ENCODE measurements at places on chromosomes 13 and 19.

DNA sequence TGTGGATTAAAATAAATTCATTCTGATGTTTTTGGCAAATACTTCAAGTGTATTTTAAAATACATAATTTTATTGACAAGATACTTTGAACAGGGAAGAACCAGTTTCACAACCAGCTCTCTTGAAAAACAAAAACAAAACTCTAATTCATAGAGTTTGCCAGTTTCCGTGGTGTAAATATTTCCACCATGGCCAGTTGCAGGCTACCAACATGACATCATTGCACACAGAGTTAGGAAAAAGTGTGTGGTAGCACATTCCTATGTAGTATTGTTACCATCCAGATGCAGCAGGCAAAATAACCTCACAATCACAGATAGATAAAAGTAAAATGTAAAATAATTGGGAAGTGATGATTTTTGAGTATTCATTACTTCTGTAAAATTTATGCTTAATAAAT lies 7.7 kb upstream of the RNF113B start:
- no peak for DNase-seq

GRCh38 chr19:19966862-19967261 lies 66.1 kb downstream of the ZNF93 start:
- DNase-seq, result no peak

DNA sequence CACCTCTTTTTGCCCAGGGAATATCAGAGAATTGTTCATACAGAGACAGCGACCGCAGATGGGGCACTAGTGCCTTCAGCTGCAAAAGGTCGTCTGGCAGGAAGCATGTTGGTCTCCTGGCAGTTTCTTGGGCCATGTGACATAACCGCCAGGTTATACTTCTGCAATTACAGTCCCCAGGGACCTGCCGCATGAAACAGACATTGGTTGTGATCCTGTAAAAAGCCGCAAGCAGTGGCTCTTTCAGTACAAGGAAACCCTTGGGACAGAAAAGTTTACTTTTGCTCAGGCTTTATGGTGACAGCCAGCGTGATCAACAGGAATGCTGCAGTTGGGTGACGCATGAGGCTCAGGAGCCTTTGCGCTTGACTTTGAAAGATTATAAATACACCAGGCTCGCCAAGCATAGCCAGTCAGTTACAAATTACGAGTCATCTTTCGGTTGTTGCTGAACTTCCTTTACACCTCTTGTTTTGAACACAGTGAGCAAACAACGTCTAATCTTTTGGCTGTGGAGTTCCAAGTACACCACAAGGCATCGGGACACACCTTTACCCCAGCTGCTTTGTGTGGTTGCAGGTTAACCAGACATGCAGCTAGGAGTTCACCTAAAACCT lies 50.5 kb upstream of the UBE2L5 start:
- DNase-seq, result peak; percentile 83

DNA sequence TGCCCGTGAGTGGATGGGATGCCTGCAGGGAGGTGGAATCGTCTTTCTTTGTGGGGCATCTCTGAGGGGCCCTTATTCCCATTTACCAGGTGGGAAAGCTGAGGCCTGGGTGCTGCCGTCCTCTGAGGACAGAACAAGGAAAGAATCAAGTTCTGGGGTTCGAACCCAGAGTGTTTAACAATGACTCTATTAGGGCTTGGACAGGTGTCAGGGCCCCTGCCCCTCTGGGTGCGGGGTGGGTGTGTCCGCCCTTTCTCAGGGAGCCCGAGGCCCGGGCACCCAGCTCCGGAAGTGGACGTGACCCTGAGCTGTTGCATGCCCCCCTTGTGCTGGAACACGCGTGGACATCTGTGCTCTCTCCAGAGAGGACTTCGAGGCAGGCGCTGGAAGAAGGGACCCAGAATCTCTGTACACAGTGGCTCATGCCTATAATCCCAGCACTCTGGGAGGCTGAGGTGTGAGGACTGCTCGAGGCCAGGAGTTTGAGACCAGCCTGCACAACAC lies 10.8 kb downstream of the NDUFA11 start:
- no peak for DNase-seq

DNA sequence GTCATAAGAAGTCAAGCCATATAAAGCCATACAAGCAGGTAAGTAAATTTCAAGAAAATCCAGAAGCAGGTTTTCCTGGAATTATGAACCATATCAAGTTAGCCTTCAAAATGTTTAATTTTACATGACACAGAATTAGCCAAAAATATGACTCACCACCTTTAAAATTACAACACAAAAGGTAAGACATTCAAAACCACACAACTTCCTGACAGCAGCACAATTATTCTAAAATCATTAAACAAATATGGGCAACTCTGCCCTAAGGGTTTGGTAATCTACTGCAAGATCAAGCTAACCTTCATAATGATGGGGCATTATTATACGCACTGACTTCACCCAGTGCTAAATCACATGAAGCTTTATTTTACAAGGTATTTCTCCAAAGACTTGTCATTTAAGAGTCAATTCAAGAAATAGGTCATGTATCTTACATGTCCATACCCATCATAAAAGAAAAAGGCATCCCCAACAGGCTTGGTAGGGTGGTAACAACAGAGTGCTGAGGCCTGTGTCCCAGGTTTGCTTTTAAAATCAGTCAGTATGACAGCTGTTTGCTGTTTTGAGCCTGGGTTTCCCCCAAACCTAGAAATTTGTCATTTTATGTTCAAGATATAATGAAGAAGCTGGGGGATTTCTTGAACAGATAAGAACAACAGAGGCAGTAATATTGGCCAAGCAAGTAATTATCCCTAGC lies 15.2 kb downstream of the RCBTB1 start:
- no peak for DNase-seq

DNA sequence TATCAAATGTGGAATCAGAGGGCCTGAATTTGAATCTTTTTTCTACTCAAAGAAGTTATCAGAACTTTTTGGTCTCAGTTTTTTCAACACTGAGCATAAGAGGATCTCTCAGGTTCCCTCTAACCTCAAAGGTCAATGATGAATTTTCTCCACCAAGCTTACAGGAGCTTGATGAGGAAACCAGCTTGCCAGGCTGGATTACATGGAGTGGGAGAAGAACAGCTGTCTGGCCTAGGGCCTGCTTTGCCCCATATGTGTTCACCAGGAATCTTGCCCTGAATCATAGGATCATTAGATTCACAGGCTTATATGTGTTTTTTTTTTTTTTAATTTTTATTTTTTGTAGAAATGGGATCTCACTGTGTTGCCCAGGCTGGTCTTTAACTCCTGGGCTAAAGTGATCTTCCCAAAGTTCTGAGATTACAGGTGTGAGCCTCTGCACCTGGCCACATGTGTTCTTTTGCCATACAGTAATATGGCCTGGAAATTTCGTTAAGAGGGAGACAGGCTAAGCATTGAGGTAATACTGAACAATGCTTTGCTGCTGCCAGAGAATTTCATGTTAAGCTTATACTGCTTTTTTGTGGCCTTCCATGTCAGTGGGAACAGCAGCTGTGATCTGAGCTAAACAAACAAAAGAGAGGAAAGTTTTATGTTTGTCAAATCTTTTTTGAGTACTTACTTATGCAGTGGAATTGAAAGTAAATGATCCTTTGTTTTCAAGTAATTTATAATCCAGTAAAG lies 110.6 kb downstream of the DNAJC3 start:
- DNase-seq, result no peak

- DNase-seq, result no peak
These were observed 8.2 kb upstream of the ZNF792 start for GRCh38 chr19:34972163-34972705.

GRCh38 chr13:49042476-49042875 lies 66.8 kb downstream of the FNDC3A start:
- DNase-seq, result no peak

DNA sequence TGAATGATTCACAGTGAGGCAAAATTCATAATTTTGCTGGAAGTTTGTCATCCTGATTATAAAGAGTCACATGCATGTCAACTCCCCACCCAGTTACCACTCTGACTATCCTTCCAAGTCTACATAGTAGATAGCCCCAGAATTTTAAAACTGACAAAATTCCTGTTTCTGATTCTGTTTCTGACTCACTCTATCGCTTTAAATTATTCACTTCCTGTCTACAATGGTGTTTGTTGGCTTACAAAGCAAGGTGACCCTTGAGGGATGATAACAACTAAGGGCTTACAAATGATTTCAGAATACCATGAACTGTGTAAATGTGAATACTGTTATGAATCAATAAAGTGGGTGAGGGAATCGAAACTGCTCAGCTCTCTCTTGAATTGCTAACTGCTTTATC lies 98.7 kb upstream of the KL start:
- DNase-seq, result no peak

DNA sequence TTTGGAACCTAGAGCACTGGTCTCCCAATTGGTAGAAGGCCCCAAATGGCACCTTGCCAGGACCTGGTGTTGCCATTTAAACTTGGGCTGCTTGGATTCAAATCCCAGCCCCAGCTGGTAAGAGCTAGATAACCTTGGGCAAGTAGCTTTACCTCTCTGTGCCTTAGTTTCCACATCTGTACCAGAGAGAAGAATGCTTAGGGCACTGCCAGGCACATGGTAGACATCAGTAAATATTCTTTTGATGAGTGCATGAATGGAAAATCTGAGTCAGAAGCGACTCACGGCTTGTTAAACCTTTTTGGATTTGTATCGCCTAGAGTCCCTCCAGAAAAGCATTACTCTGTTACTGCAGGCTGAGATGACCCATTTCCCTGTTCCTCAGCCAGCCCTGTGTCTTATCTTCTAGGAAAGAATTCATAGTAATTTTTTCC lies 90.9 kb downstream of the SIPA1L3 start:
- DNase-seq, result no peak

DNA sequence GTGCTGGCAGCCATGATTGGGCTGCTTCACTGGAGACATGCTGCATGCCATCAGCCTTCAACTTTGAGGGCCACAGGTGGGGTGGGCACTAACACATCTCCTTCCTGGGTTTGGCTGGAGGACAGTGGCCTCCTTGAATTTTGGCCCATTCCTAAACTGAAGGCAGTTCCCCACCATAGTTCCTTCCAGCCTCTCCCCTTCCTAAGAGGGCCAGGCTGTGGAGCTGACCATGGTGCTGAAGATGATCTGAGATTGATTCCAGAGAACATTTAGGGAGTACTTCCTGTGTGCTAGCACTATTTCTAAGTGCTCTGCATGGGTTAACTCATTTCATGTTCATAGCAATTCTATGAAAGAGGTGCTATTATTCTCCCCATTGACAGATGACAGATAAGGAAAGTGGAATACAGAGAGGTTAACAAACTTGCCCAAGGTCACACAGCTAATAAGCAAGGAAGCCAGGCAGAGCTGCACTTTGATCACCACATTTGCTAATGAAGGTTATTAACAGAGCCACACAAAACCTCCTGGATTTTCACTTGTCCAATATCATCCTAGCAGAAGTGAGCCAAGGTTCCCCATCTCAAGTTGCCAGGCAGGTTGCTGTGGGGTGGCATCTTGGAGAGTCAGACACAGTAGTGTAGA lies 175.3 kb downstream of the ZIC5 start:
- no peak for DNase-seq

DNA sequence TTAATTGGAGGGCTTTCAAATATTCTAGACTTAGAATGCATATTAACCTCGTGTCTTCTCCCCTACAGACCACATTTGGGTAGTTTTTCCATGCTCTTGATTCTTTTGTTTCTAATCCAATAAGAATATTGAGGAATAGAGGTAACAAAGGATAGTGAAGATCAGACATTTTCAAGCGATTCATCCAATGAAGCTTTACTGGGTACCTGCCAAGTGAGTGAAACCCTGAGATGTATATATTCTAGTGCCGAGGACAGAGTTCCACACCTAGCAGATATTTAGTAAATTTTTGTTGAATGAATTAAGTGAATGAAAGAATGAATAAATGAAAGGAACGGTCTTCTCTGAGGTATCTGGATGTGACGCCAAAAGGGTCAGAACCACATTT lies 442 bp upstream of the RFC3 start:
- DNase-seq, result no peak

DNA sequence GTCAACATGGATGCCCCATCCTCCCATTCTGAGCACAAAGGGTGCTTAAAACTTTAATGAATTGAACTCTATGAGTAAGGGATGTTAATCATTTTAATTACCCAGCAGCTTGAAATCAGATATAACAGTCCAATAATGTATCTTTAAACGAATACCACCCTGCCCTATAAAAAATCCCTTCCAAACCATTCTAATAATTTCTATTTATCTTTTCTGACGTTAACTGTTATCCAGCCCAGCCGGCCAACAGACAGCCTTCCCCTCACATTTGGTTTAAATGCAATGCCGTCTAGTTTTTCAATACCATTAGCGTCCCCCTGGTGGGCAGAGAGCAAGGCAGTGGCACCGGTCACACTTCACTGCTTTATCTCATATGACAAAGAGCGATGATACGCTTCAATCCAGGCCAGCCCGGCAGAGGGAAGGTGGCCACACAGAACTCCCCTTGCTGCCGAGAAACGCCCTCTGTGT lies 402.2 kb upstream of the ZNF507 start:
- DNase-seq, result no peak

- no peak for DNase-seq
These were observed 139.6 kb downstream of the CACNA1A start for GRCh38 chr19:13366529-13367143.

DNA sequence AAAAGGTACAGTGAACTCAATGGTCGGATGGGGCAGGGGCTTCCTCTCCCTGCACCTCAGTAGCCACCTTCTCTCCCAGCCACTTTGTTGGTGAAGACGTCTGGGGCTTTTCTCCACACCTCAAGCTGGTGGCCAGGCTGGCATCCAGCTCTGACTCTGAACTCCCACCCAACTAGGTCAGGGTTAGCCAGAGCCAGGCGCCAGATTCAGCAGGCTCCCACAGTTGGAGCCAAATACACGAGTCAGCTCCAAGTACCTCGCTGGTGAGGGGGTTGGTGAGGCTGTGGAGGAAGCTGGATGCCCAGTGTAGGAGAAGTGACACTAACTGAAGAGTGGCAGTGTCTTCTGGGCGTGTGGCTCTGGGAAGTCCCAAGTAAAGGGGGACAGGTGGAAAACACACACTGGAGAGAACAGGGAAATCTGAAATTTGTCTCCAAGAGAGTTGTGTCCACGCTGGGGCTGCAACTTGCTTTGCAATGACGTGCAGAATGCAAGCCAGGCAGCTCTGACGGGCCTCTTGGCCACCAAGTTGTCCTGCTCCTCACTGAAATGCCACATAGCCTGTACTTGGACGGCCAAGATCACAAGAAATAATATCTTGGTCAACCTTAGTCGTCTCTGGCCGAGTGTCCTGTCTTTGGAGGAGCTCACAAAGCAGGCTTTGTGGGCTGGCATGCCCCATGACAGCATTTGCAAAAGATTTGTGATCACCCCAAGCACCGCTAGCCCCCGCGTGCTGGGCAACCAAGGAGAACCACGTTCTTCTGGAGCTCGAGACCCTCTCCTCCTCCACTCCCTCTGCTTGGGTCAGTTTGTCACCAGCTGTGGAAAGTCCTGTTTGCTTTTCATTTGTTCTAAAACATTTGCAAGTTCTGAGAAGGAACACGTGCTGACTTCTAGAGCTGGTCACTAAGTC lies 18.1 kb downstream of the SLC7A1 start:
- DNase-seq, result no peak

- no peak for DNase-seq
These were observed 1.3 kb downstream of the CEACAM21 start for GRCh38 chr19:41577144-41577830.

GRCh38 chr19:49567861-49568441 lies 12.4 kb downstream of the NOSIP start:
- peak; percentile 94 for DNase-seq

GRCh38 chr19:40279120-40279551 lies 6.0 kb downstream of the AKT2 start:
- no peak for DNase-seq

GRCh38 chr19:51493776-51494175 lies 7.8 kb downstream of the SIGLEC12 start:
- DNase-seq, result no peak
